Fibroblast of skin of back (primary cell): ENCODE measurements at places on chromosomes 7 and 10.

GRCh38 chr10:19785366-19785765 lies 30.9 kb upstream of the PLXDC2 start:
- DNase-seq: no peak

GRCh38 chr10:127826154-127826725 lies 66.5 kb downstream of the CLRN3 start:
- DNase-seq: no peak

- peak; percentile 75 for DNase-seq
These were observed 119.6 kb downstream of the EMX2 start for GRCh38 chr10:117662126-117662525.

- DNase-seq: no peak
These were observed 70.8 kb upstream of the ZNRF2 start for GRCh38 chr7:30213637-30214036.
